Kasumi-1 (cell line): ENCODE measurements at places on chromosomes 7 and 10.

DNA sequence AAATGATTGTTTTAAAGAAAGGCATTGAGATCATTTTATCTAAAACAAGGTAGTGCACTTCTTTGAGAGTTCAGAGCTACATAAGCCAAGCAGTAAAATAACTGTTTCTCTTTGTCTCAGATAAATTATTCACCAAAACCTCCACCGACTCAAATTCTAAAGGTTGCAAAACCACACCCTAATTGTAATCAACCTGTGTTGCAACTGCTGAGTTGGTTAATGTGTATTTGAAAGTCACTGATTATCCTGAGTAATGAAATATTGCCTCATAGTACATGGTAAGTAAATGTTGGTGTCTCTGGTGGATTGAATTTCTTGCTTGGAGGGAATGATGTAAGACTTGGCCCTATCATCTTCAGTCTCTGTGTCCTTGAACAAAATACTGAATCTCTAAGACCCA, 35.9 kb upstream of the CYP2C9 start:
- no peak for DNase-seq

DNA sequence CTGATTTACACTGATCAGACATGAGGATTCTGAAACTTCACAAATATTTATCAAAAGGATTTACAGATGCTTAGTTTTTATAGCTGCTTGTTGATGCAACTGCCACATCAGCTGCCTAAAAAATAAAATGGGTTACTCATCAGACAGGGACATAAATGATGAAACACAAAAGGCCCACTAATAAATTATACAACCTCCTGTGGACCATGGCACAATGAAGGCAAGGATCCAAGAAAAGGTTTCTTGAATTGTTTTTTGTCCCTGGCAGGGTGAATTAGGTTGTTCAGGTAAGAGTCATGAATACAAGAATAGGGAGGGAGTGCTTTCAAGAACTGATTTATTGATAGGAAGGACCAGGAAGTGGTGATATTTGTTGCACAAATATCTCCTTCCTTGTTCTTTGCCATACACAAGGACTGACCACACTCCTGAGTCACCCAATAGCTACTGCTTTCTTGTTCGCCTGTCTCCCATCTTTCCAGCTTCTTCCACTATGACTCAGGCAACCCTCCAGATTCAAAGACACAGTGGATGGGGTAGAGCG, 234.5 kb downstream of the AHR start:
- DNase-seq: no peak

DNA sequence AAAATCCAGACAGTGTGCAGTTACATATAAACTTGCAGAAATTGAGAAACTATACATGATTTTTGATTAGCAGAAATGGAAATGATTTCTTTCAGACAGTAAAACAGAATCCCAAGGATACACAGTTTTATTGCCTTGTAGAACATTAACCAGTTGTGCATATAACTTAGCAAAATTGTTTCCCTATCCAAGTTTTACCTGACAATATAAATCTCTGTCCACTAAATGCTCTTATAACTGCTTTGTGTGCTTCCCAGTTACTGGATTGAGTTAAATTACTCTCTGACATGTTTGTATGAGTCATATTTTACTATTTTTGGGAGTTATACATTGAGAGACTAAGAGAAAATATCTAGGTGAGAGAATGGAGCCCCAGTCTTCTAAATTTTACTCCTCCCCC, 563.4 kb downstream of the SH2D4B start:
- DNase-seq: no peak

- peak; percentile 30 for DNase-seq
These were observed 11.6 kb upstream of the ADCK2 start for GRCh38 chr7:140661124-140661523.

DNA sequence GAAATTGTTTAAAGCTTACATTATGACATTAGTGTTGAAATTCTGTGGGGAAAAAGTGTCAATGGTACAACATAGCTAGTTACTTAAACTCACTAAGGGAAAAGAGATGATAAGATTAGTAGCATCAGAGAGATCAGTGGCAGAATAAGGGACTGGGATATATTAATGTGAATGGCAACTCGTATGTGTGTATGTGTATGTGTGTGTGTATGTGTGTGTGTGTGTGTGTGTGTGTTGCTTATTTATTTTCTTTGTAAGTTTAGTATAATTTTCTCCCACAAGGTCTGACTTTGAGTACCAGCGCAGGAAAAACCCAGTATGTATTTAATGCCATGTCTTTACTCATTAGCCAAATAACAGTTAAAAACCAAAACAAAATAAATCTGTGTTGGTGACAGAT, 256.1 kb downstream of the ARHGAP21 start:
- no peak for DNase-seq

GRCh38 chr7:79877874-79878465, 256.7 kb upstream of the GNAI1 start:
- DNase-seq: no peak

DNA sequence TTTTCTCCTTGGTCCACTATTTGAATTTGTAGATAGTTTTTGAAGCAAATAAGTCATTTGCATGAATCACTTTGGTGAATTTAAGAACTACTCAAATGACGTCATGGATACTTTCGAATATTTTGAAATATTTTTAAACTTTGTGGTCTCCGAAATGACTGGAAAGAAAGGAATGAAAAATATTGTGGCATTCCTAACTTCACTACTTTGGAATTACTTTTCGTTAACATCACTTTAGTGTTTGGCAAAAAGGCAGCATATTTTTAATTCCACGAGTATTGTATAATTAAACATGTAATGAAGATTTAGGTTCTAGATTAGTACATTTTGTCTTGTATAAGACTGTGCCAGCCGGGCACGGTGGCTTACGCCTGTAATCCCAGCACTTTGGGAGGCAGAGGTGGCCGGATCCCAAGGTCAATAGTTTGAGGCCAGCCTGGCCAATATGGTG, 35.3 kb upstream of the ZRANB1 start:
- DNase-seq: no peak

DNA sequence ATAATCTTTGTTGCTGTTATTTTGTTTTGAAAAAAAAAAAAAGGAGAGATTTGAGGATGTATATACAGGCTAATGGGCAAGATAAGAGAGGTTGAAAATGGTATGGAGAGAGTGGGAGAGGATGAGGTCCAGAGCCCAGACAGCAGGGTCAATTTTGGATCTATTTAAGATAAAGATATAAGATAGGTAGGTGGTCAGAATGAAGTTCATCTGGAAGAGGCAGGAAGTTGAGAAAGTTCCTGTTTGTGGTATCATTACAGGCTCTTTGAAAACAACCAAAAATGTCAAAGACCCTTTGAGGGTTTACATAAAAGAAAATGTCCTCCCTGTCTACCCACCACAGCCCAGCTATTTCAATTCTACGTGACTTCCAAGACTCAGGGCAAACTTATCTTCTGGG, 7.5 kb downstream of the CEP41 start:
- peak; percentile 27 for DNase-seq

DNA sequence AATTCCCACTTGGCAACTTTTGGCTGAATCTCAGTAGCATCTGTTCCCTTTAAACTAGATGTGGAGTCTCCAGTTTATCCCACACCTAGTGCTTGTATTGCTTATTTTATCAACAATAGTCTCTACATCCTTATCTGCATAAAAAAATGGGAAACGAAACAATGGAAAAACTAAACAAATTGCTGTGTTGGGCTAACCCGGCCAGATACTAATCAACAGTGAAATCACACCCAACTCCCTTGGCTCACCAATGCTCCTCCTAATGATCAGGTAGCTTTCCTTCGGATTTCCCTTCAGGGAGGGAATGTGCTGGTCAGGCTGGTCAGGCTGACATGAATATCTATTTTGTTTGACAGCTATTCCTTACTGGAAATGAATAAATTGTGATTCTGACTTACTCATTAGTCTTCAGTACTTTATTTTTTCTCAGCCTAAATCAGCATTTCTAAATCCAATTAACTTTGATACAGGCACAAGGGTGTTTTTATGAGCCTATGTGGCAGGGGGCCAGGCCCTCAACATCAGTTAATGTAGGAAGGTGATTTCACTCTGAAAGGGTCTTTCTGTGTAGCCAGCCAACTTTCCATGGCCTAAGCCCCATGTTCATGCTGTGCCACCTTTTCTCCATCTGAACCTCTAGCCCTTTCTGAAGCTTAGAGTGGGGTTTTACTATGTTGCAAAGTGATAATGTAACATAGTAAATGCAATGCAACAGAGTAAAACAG, 170.5 kb upstream of the NPSR1 start:
- DNase-seq: no peak

GRCh38 chr7:35353481-35353880, 99.6 kb upstream of the TBX20 start:
- no peak for DNase-seq

GRCh38 chr7:151875942-151876898, 695 bp downstream of the PRKAG2 start:
- DNase-seq: peak; percentile 73

GRCh38 chr10:132167041-132167674, 19.6 kb upstream of the DPYSL4 start:
- DNase-seq: no peak

DNA sequence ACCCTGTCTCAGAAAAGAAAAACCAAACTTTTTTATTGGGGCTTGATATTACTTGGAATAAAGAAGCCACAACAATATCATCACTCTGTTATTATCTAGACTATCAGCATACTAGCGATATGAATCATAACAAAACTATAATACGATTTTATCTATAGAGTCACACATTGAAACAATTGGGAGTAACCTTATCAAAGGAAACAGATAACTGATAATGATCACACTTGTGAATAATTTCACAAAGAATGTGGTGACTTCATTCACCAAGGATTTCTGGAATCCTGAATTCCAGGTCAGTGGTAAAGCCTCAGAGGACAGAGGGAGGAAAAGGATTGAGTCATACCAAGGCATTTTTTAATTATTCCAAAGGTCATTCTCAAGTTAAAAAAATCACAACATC, 32.1 kb upstream of the NMT2 start:
- DNase-seq: no peak

DNA sequence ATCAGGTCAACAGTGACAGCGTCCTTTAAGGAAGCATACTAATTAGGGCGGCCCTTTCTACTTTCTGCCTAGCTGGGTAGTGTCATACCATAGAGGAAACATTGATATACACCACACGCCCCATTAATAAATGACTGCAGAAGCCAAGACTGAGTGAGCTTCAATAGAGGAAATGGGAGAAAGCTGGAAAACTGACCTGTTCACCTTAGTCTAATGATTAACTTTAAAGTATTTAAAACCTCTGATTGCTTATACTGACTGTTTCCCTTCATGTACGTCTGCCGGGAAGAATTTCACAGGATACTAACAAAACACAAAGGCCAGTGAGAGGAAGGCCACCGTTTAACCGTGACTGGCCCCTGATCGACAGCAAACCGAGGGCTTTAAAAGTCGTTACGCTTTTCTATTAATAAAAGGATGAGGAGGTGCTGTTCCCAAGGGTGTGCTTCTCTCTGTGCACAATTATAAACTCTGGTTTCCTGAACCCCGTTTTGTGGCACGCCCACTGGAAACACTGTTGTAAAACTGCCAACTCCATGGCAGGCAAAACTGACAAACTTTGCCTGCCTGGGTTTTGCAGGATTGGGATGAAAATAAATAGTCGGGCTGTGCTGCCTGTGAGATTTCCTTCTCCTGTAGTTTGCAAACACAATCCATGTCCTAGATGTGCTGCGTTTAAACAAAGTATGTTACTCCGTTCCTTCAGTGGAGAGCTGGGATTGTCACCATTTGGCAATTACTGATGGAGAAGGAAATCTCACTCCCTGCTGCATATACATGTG, 137.6 kb downstream of the NRP1 start:
- DNase-seq: no peak

GRCh38 chr10:107686095-107686494, 521.6 kb upstream of the SORCS1 start:
- peak; percentile 94 for DNase-seq

DNA sequence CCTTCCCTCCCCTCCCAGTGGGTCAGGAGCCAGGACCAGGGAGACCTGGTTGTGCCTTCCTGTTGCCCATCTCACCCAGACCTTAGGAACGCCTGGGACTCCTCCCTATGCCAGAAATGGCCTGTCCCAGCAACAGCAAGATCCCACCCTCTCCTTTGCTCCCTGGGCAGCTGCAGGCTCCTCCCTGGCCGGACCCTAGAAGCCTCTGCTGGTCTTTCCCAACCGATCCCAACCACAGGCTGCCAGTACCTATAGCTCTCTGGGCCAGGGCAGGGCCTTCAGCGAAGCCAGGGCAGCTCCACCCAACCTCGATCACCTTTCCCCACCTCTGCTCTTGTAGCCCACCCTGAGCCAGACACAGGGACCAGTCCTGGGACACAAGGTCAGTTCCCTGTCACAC, 21.9 kb downstream of the LDB3 start:
- DNase-seq: no peak

DNA sequence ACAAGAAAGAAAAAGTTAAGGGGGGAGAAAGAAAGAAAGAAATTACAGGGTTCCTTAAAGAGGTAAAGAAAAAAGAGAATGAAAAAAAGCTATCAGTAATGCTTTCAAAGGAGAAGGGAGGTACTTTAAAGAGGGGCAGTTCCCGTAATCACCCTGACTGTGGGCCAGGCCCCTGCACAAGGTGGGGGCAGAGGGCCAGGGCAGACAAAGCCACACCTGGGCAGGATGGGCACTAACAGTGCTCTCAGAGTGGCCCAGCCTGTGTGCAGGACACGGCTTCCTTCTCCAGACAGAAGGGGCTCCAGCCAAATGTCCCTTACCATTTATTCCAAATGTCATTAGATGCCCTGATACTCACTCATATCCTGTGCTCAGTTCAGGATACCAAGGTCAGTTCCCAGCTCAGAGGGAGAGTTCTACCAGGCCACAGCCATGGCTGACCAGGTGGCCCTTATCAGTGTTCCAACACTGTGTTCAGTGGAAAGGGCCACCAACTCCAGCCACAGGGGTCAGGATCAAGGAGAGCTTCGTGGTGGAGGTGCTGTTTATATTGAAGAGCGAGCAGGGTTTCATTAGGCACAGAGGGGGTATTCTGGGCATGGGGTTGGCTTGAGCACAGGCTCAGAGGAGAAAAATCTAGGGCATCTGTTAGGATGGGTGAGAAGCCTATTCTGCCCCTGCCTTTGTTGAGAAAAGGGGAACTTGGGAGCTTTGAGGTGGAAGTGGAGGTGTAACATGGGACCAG, 29.9 kb downstream of the DPCD start:
- DNase-seq: no peak

- no peak for DNase-seq
These were observed 51.9 kb upstream of the FAM180A start for GRCh38 chr7:135800560-135800959.

GRCh38 chr10:28434063-28434462, 98.9 kb upstream of the WAC start:
- no peak for DNase-seq

GRCh38 chr7:52344015-52344414, 691.4 kb upstream of the POM121L12 start:
- no peak for DNase-seq
